ENCODE measurements at places on chromosomes 7 and 10.

GRCh38 chr10:25101461-25102146 is 73.2 kb upstream of the GPR158 start:
- no peak for DNase-seq

- DNase-seq = no peak
Measured at GRCh38 chr7:158107806-158108205, 479.8 kb downstream of the PTPRN2 start.

- no peak for DNase-seq
Measured at GRCh38 chr10:59027975-59028655, 148.3 kb upstream of the PHYHIPL start.

DNA sequence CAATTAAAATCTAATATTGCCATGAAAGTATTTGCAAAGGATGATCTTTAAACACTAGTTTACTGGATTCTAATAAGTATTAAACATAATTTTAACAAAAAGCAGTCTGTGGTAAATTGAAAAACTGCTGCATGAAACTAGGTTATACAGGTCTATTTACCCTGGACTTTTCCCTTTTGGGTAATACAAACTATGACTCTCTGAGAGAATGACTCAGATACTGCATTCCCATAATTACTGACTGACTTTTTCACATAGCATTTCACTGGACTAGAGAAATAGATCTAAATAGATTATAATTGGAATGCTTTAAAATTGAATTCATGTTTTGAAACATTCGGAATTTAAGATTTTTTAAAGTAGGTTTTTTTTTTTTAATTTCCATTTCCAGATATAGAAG is 395.7 kb downstream of the THSD7A start:
- DNase-seq = no peak

GRCh38 chr7:157737151-157738065 is 400.6 kb downstream of the DNAJB6 start:
- DNase-seq = no peak

DNA sequence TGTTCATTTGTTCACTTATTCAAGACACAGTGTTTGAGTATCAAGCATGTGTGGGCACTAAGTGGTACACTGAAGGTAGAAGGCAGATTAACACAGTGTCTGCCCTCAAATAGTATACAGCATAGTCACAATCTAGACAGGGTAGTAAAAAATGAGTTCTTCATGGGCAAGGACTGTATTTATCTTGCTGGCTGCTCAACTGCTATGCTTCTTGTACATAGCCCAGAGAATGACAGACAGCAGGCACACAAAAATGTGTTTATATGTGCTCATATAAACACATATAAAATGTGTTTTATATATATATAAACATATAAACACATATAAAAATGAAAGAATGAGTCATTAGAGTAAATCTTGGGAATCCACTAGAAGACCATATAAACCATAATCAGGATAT is 43.1 kb downstream of the TFEC start:
- no peak for DNase-seq

Data from forelimb muscle (tissue), 1 donor.